Purkinje cell (primary cell): ENCODE measurements at places on chromosomes 2 and 18. TPM values are rescaled to one million over a fixed set of nuclear protein-coding genes. Genes with fewer than 3 reads are reported as not detected.

The KCNG2 gene
- not detected in 2 replicates for polyA plus RNA-seq

The ZAP70 gene
- polyA plus RNA-seq: not detected in 2 replicates

The DNER gene
- polyA plus RNA-seq: 1,976 and 2,466 TPM in 2 replicates

The EGR4 gene
- polyA plus RNA-seq: 0.99 TPM in 1 of 2 replicates, not detected in the other

The PSD4 gene
- 0.04 TPM in 1 of 2 replicates, not detected in the other for polyA plus RNA-seq
